ENCODE measurements at places on chromosomes 3 and 15.

- no peak for DNase-seq
These were observed 12.7 kb upstream of the DIPK2A start for GRCh38 chr3:143958966-143959365.

- no peak for DNase-seq
These were observed 82.7 kb upstream of the TCF12 start for GRCh38 chr15:56835718-56836171.

DNA sequence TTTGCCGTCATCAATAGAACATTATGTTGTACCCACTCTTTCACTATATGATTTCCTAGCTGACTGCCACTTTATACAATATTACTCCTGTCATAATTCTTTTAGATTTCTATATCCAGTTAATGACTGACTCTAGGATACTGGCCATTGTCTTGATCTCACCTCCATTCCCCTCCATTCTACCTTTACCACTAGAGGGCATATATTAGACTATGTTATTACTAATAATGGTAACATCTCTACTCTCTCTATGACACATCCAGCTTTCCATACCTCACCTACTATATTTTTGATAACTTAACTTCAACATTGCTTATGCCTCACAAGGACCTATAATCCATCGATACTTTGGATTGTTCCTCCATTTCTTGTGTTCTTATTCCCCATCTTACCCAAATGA lies 31.4 kb upstream of the POU1F1 start:
- no peak for DNase-seq

GRCh38 chr3:124034844-124035152 lies 42.9 kb upstream of the ROPN1 start:
- DNase-seq = no peak

DNA sequence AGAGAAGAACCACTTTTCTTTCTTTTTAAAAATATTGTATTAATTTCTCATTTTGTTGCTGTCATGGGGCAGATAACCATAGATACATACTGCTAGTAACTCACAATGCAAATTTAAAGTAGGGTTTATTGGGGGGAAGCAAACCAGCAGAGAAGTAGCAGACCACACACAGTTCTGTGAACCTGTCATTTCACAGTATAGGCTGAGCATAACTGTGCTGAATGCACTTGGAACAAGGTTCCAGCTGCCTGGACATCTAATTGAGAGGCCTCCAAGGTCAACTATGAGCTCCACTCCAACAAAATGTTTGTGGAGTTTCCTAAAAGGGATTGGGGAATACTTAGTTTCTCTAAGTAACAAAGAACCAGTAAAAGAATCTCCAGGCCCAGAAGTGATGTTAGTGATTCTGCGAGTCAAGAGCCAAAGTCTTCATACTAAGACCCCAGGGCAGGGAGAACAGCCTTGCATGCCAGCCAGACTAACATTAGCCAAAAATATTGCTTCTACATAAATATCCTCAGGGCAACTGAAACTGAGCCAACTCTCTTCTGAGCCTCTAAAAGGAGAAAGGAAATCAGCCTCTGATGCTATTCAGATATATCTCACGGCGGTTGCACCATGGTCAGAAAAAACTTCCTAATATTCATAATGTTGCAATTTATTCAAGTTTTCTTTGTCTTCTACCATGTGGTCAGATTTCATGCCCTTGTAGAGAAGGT lies 856.4 kb upstream of the ALCAM start:
- no peak for DNase-seq

- DNase-seq = no peak
These were observed 156.4 kb upstream of the FRMD4B start for GRCh38 chr3:69542089-69542804.

- DNase-seq = no peak
These were observed 3.4 kb upstream of the COL7A1 start for GRCh38 chr3:48598323-48599076.

- no peak for DNase-seq
These were observed 96.7 kb upstream of the KCNMB2 start for GRCh38 chr3:178439504-178439903.

- DNase-seq = no peak
These were observed 17.1 kb upstream of the CSRNP1 start for GRCh38 chr3:39170461-39170860.

GRCh38 chr3:48503401-48504050 lies 448 bp downstream of the SHISA5 start:
- DNase-seq = no peak

DNA sequence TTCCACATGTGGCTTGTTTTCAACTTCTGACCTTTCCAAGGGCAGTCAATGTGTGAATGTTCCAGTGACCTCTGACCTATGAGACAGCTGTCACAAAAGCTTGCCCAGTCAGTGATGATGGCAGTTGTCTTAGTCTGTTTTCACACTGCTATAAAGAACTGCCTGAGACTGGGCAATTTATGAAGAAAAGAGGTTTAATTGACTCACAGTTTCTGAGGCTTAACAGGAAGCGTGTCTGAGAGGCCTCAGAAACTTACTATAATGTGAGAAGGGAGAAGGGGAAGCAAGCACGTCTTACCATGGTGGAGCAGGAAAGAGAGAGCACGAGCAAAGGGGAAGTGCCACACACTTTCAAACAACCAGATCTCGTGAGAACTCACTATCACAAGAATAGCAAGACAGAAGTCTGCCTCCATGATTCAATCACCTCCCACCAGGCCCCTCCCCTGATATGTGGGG lies 95.6 kb downstream of the ECT2 start:
- DNase-seq = no peak

DNA sequence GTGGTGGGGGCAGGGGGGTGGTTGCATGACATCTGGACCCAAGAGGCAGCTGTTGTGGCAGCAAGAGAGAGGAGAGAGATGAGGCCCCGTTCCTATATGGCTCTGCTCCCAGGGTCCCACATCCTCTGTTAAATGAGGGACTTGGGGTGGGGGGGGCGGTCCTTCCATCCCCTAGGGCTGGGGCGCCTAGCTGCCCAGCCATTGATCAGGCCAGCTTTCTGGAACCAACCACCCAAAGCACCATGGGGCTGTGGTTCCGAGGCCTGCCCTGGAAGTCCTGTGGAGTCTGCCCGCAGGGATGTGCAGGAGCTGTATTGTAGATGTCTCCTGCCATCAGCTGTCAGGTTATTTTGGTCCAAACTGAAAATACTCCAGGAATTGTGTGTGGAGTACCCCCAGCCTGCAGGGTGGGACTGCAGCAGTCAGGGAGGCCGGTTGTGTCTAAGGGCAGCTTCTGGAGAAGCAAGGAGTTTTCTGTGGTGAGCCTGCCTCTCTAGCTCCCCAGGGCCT lies 5.2 kb downstream of the FURIN start:
- no peak for DNase-seq

- DNase-seq = no peak
These were observed at the start of gene OR5H2 for GRCh38 chr3:98282205-98282604. TSS of gene OR5H2 (plus strand) at chr3:98282505. CDS start at chr3:98282903, 398 bp downstream.

- DNase-seq = no peak
These were observed 15.4 kb downstream of the COMMD2 start for GRCh38 chr3:149736953-149737205.

GRCh38 chr3:135109681-135110080 lies 314.6 kb downstream of the EPHB1 start:
- no peak for DNase-seq

GRCh38 chr3:25344670-25345069 lies 83.4 kb upstream of the RARB start:
- no peak for DNase-seq

DNA sequence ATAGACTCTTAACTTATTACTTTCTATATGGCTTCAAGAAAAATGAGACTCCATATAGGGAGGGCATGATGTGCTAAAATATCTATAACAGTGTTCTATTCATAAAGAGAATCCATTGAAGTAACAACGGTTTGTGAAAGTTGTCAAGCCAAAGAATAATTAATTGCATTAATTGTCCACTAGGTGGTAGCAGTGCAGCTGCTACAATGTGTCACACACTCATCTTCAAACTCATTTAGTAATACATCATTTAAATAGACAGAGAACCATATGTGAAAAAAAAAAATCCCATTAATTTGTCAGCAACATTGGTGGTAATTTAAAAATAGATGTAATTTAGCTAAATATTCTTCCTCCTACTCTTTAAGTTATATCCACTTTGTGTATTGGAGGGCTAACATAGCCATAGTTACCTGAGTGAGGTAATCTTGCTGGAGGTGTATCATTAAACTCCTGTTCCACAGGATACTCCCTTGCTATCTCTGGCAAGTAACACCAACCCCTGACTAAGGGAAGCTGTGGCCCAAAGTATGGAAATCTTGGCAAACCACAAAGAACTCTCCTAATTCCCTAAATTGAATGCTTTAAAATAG lies 3.7 kb upstream of the CPA3 start:
- DNase-seq = peak; percentile 33

- no peak for DNase-seq
These were observed 311.1 kb downstream of the VPS13C start for GRCh38 chr15:61749169-61749568.

GRCh38 chr3:139521144-139521543 lies 18.4 kb downstream of the RBP1 start:
- DNase-seq = no peak

GRCh38 chr15:88658070-88658965 lies 19.5 kb downstream of the ISG20 start:
- no peak for DNase-seq

GRCh38 chr3:32480604-32481003 lies 22.0 kb downstream of the CMTM6 start:
- DNase-seq = no peak

DNA sequence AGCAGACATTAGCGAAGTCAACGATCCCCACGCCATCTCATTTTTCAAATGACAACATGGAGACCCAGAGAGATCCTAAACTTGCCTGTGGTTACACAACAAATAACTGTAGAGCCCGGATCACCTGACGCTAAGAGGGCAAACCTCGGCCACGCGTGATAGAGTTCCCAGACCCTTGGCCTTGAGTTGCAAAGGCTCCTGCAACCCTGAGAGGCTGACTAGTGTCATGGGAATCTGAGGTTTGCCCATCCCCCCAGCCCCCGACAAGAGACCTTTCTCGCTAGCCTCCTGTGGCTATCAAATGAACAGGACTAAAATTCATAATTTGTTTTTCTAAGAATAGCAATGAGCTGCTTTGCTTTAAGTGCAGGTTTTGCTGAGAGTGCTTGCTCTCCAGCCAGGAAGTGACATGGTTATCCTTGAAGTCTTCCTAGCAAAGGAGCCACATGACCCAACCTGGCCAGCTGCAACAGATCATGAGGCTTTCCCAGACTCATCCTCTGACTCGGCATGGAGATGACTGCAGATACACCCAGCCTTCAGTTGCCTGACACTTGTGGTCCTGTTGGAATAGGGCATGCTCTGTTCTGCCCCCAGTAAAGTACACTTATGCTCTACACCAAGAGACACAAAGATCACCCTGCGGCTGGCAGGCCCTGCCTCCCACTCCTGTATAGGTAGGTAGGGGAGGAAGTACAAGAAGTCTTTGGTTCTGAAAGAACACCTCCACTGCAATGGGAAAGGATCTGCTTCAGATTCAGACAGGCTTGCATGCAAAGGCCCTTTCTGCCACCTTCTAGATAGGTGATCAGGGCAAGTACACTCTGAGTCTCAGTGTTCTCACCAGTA lies 36.0 kb downstream of the MCF2L2 start:
- no peak for DNase-seq

DNA sequence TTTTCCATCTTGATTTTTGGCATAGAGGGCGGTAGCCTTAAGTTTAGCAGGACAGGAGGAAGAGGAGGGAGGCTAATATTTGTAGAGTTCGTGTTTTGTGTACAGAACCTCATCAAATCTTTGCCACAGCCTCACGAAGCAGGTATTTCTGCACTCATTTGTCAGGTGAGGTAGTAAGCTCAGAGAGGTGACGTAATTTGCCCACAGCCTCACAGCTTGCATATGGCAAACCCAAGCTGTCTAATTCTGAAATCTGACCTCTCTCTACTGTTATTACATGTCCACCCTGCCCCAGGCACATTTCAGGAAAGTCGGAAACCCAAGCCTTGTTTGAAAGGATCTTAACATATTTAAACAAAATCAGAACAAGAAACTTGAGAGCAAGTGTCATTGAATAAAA lies 91.1 kb upstream of the TPM1 start:
- no peak for DNase-seq

DNA sequence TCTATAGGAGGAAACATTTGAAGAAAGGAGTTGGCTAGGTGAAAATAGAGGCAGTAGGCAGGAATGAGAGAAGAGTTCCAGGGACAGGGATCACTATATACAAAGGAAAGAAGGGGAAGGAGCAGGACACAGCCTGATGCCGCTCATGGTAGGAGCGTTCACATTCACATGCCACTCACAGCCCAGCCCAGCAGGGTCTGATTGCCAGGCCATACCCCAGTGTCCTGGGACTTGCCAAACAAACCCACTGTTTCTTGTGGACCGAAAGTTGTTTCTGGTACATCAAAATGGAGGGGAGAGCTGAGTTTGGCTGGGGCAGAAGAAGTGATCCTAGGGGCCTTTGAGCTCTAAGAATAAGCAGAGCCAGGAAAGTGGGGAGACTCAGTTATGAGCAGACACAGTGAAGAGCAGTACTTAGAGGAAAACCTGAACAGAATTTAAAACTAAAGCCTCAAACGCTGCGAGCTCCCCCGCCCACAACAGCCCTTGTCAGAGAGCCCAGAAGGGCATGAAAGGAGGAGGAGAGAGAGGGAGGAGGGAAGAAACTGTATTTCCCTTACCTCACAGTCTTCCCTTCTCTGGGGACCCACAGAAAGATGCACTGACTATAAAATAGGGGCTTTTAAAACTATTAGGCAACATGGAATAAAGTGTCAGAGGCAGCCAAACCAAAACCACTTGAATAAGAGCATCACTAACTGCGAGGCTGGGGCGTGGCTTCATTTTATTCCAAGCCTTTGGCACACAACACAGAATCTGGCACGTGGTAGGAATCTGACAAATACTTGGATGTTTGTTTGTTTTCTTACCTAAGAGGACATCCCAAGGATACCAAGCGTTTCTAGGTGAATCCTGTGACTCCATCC lies 129.0 kb downstream of the RPL22L1 start:
- no peak for DNase-seq

GRCh38 chr3:141812084-141812483 lies 48.9 kb downstream of the GRK7 start:
- no peak for DNase-seq

DNA sequence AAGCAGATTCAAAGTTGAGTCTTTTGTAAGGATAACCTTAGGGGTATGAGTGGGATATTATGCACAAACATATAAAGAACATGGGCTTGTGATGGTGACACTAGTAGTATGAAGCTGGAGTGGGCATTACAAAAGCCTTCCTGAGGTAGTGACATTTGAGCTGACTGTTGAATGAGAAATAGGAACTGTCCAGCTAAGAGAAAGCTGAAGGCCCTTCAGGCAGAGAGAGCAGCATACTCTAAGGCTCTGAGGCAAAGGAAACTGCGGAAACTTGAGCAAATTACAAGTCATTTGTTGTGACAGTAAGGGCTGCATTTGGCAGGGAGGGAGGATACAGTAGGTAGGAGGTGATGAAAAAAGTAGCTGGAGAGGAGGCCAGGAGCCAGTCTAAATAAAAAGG lies 190.7 kb upstream of the CD96 start:
- DNase-seq = no peak
